CD4-positive, alpha-beta T cell treated with Interleukin-17A for 4 hours (primary cell): ENCODE measurements at places on chromosomes 16 and 17.

DNA sequence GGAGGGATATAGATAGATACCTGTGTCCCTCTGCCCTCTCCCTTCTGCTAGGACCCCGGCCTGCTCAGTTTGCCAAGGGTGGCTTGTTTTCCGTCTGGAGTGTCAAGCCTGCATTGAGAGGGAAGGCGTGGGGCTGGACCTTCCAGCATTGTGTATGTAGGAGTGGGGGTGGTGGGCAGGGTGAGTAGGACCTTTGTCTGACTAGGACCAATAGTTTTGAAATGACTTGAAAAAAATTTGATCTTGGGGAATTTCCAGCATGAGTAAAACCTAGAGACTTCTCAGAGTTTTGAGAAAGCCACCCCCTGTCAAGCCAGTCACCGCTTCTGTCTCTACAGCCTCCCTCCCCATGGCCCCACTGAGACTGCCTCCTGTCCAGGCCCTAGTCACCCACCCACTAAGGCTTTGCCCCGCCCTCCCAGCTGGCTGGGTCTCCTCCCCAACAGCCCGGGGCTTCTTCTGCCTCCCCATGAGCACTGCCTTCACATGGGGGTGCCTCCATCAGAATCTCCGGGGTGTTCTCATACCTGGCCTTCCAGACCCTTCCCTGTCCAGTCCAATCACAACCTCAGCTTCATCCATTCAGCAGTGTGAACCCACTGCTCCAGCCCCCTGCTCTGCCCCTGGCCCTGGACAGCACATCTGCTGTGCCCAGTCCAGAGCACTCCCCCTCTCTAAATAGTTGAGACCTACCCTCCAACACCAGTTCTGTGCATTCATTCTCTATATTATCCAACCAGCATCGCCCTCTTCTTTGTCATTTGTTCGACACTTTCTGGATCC, 207.0 kb downstream of the MSI2 start:
- DNase-seq, result peak; percentile 21

DNA sequence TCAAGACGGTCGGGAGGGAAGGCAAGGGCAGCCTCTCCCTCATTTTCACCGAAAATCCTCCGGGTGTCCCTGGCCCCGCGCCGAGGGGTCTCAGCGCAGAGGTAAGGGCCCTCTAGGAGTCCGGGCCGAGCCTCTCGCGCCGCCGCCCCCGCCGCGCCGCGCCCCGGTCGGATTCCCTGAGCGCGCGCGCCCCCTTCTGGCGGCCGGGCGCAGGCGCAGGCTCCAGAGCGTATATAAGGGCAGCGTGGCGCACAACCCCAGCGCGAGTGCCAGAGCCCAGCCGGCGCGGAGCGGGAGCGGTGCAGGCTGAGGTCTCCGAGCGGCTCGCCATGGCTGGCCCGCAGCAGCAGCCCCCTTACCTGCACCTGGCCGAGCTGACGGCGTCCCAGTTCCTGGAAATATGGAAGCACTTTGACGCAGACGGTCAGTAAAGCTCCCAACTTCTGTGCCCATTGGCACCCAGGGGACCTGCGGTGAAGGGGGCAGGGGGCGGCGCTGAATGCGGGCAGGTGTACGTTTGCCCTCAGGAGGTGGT, at the start of gene CALB2:
Gene CALB2 (plus strand): TSS at position 260 of the 535 bp plus-strand sequence. CDS start 70 bp downstream, at position 330.
- peak; percentile 72 for DNase-seq

- DNase-seq, result no peak
These were observed 62.6 kb downstream of the ZFHX3 start for GRCh38 chr16:72985148-72985941.

DNA sequence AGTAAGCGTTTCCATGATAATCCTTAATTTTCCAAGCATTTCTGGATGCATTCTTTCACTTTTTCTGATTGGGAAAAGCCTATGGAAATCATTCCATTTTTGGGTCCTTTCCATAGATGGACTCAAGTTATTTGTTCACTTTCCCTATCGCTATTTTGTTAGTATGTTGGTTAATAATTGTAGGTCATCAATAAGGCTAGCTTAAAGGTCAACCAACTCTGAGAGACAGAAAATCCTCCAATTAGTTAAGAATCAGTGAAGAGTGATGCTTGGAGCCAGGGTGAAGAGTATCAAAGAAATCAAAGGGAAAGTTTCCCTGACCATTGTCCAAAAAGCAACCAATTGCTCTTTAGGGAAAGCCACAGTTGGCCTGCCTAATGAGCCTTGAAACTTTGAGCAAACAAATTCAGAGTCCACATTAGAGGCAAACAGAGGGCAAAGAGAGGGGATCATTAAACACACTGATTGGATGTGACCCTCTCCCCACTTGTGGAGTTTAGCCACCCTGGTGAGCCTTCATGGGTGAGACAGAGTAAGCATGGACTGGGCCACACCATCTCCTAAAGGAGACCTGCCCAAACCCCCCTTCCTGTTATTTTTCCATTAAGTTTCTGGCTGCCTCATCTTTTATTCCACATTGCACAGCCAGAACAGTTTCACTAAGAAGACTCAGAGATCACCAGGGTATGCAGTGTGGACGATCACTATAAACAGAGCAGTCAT, 133.4 kb upstream of the DYNLRB2 start:
- no peak for DNase-seq

GRCh38 chr17:77245162-77245926, 104.6 kb downstream of the SEC14L1 start:
- no peak for DNase-seq

- no peak for DNase-seq
These were observed 3.7 kb upstream of the VAT1L start for GRCh38 chr16:77784441-77785372.

DNA sequence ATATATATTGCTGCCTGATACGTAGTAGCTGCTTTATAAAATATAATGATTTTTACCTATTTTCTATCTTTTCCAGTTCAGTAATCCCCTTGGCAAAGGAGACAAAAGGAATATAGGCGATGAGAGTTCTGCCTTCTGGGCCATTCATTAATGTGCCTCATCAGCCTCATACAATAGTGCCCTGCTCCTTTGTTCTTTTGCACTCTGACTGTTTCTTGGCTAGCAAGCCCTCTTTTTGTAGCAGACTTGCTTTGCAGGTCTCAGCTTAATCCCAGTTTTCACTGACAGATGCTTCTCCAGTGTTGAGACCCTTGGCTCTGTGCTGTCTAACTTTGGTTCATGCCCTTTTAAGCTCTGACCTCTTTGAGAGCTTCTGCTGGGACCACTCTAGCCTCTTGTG, 10.4 kb downstream of the HSD17B2 start:
- no peak for DNase-seq

DNA sequence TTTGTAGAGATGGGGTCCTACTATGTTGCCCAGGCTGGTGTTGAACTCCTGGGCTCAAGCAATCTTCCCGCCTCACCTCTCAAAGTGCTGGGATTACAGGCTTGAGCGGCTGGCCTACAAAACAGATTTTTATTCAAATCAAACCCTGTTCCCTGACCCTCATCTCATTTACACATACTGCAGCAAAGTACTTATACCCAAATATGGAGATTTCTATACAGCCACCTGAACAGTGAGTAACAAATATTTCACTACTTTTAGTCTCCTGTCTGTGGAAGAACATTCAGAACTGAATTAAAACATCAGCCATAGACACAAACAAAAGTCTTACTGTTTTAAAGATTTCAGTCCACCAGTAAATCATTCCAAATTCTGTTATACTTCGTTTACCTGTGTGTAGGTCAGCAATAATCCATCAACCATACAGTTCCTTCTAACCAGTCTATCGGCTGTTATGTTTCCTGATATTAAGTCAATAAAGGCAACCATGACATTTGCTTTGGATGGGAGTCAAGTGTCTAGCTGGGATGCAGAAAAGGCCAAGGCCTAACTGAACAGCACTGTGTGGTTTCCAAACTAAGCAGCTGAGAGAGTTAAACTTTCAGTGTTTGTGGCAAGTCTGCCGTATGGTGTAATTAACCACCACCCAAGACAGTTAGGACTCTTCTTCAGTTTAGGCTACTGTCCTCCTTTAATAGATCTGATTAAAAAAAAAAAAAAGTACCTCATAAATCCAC, 22.3 kb downstream of the ERN1 start:
- DNase-seq, result no peak

GRCh38 chr16:28264656-28265055, 27.7 kb upstream of the SBK1 start:
- no peak for DNase-seq
